H4 (cell line): ENCODE measurements at places on chromosomes 2 and 18. TPM values are rescaled to one million over a fixed set of nuclear protein-coding genes. Genes with fewer than 3 reads are reported as not detected.

Gene DNAH6
- total RNA-seq = 0.02 TPM in 1 of 2 replicates, not detected in the other

Gene CNTNAP5
- not detected in 2 replicates for total RNA-seq

GRCh38 chr2:24080701-24081100 lies 3.9 kb downstream of the TP53I3 start:
- no peak for DNase-seq

DNA sequence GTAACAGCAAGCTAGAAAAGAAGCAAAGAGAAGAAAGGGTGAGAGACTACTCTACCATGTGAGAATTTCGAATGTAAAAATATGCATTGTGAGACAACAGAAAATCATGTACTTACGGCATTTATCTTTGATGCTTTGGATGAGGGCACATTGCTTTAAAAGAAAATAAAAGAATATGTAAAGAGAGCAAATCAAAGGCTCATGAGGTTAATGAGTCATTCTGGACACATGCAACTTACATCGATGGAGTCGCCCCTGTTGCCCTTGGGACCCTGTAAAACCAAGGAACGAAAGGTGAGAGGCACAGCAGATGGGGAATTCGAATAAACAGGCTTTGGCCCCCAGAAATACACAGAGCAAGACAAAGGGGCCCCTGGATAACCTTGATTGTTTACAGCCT lies 69.0 kb downstream of the COL6A3 start:
- DNase-seq = no peak

- no peak for DNase-seq
These were observed 128.9 kb upstream of the ITGB6 start for GRCh38 chr2:160328811-160329527.
